Skeletal muscle tissue (tissue), 5 donors: ENCODE measurements at places on chromosomes 5 and 9. TPM values are rescaled to one million over a fixed set of nuclear protein-coding genes. Genes with fewer than 3 reads are reported as not detected.

Gene LCN12
- total RNA-seq, result not detected

Gene GRIA1
- total RNA-seq, result 1.0 TPM

Gene CRHBP
- total RNA-seq, result not detected

Gene SPATA6L
- total RNA-seq, result 1.6 TPM

Gene GRXCR2
- not detected for total RNA-seq

Gene CEP78
- total RNA-seq, result 11.5 TPM

Gene FLT4
- total RNA-seq, result 8.4 TPM

Gene GMCL2
- not detected for total RNA-seq

Gene CD14
- total RNA-seq, result 39.7 TPM
